ENCODE measurements at places on chromosomes 5 and 9.
A peak's percentile ranks its signal among the peaks of the same experiment; 100 is the strongest.

DNA sequence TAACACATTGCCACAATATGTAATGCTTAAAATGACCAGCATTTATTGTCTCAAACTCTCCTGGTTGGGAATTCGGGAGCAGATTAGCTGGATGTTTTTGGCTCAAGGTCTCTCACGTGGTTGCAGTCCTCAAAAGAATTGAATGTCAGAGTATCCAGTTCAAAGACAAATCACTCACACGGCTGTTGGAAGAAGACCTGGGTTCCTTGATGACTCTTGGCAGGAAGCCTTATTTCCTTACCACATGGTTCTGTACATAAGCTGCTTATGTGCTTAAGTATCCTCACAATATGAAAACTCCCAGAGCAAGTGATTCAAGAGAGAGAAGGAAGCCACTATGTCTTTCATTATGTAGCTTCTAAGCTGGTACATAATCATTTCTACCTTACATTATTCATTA lies 230.3 kb upstream of the PTPRD start:
- no peak for DNase-seq

DNA sequence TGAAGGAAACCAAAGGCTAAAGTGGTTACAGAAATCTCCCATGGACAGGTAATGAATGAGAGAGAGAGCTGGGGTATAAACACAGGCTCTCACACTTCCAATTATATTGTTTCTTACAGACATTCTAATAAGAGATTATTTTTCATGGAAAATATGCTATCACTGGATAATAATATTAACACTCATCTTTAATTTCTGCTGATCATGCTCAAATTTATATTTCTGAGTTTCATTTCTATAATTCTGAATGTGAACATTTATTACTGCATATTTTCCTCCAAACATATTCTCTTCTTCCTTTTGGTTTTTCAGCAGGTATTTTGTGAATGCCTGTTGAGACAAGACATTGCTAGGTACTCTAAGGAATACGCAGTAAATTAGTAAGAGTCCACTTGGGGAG lies 410.2 kb upstream of the DAP start:
- no peak for DNase-seq

DNA sequence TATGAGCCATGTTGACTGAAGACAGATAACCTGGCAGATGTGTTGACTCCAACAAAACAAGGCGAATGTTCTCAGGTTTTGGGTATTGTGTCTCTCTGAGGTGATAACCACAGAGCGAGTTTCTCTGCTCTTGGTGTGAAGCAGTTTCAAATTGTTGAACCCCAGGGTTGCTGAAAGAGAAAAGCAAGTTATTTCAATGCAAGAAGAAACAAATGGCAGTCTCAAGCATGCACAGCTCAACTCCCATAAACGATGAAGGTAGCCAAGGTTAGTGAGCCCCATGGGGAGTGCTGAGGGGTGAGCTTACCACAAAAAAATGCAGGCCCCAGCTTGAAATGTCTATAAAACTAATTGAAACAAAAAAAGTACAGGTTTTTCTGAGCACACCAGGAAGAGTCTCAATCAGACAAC lies 220.8 kb upstream of the DAPK1 start:
- DNase-seq = no peak

- no peak for DNase-seq
Observed at GRCh38 chr5:86439593-86440110, 178.1 kb upstream of the COX7C start.

- no peak for DNase-seq
Observed at GRCh38 chr5:93592883-93593282, 9.9 kb downstream of the NR2F1 start.

- no peak for DNase-seq
Observed at GRCh38 chr5:151676719-151677118, 10.0 kb downstream of the SPARC start.

GRCh38 chr5:170985486-170985885 lies 123.7 kb downstream of the RANBP17 start:
- no peak for DNase-seq

DNA sequence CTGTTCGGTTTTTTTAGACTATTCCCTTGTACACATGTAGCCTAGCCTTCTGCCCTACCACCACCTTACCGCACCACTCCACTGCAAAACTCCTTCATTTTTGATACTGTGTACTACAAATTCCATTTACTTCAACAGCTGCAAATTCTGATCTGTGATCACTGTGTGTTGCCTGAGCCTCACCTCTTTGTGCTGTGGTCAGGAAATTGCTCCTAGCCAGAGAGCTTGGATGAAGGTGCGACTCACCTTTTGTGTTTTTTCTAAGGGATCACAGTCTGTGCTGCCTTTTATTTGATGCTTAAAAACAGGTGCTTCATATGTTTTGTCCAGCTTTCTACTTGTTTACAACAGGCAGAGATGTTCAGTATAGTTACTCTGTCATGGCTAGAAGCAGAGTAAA lies 31.5 kb downstream of the CSNK1G3 start:
- DNase-seq = peak; percentile 2

- DNase-seq = no peak
Observed at GRCh38 chr5:27568811-27569210, 530.4 kb upstream of the CDH9 start.

- no peak for DNase-seq
Observed at GRCh38 chr5:119395080-119395836, 39.4 kb downstream of the TNFAIP8 start.
